ENCODE measurements at places on chromosomes 7 and 10.

DNA sequence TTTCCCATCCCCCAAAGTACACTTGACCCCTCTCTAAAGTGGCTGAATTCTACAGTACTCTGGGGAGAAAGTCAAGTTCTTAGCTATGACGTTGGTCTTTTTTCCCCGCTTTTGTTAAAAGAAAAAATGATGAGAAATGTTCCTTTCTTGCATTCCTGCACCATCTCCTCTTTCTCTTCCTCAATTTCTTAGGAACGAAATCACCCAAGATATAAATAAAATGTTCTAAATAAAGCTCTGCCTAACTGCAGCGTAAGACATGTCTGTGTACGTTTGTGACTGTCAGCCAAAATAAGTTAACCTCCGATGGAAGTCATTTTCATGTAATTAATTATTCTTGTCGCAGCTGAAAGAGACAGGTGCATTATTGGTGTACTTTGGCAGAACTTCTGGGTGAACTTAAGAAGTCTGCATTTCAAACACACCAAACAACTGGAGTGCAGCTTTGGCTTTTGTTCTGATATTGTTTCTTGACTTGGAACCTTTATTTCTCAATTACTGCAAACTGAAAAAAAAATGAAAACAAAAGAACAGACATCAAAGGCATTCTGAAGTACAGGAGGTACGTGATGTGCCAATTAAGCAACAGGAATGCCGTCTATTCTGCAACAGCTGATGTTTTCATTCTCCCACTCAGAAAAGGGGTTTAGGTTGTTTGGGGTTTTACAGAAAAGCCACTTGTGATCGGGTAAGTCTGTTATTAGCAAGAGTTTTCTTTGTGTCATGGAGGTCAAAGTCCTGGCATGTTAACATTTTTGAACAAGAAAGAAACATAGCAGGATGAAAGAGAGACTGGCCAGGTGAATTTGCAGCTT is 82.4 kb upstream of the SDK1 start:
- no peak for DNase-seq

GRCh38 chr10:75018686-75019307 is 92.7 kb upstream of the SAMD8 start:
- no peak for DNase-seq

DNA sequence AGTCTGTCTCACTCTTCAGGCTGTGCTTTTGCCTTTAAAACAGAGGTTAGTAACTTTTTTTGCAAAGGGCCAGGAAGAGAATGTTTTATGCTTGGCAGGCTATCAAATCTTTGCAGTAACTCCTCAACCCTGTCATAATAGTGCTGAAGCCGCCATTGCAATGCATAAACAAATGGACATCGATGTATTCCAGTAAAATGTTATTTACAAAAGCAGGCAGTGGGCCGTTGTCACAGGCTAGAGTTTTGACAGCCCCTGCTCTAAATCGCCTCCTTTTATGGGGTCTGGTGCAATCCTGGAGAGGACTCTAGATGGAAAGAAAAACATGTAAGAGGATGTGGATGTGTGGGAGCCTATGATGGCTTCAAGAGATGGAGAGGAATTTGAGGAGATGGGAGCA is 568.3 kb downstream of the TYW1 start:
- no peak for DNase-seq

GRCh38 chr7:1843271-1843861 is 173.3 kb downstream of the ELFN1 start:
- no peak for DNase-seq

GRCh38 chr7:117564080-117564479 is 84.3 kb downstream of the CFTR start:
- no peak for DNase-seq

DNA sequence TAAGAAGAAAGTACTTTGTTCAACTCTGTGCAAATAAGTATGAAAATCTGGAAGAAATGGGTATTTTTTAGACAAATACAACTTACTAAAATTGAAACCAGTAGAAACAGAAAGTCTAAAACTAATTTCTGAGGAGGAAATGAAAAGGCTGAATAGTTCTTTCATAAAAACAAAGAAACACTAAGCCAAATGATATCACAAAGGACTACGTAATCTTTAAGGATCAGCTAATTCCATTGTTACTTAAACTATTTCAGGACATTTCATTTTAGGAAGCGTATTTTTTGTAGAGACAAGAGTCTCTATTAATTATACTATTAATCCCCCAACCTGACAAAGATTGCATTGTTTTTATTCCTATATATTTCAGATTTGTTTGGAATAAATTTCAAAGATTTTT is 11.2 kb upstream of the CCSER2 start:
- DNase-seq, result no peak

DNA sequence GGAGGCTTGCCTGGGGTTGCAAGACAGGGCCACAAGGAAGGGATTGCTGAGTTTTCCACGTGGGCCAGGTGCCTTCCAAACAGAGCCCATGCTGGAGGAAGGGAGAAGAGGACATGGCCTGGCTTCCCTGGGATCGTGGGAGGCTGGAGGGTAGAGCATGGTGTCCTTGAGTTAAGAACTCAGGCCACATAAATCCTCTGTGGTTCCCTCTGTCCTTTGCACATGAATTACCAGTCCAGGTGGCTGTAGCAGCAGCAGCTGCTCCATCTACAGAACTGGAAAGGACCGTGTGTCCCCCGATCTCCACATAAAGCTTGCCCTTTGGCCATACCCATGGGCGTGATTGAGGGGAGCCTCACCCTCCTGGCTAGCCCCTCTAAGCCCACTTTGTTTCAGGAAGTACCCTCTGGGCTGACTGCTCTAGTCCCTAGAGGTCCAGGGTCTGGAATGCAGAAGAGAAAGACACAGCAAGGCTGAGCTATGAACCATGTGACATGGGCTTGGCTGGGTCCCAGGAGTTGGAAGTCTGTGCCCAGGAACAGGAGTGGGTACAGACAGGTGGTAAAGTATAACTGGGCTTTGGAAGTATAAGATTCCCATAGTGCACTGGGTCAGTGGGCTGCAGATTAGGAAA is 84.9 kb downstream of the C10orf105 start:
- DNase-seq, result peak; percentile 63

DNA sequence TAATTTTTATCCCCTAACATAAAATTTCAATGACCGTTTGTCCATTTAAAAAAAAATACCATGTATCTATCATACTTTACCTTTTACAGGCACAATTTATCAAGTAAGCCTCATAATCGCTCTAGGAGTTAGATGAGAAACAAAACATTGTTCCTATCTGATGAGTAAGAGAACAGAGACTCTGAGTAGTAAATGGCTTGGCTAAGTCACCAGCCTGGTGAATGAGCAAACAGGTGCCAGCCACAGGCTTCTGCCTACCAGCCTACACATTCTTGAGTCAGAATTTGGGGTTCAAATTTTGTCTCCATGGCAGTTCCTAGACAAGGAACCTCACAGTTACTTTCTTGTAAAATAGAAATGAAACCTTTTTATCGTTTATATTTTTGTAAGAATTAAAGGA is 235.4 kb downstream of the HGF start:
- no peak for DNase-seq

DNA sequence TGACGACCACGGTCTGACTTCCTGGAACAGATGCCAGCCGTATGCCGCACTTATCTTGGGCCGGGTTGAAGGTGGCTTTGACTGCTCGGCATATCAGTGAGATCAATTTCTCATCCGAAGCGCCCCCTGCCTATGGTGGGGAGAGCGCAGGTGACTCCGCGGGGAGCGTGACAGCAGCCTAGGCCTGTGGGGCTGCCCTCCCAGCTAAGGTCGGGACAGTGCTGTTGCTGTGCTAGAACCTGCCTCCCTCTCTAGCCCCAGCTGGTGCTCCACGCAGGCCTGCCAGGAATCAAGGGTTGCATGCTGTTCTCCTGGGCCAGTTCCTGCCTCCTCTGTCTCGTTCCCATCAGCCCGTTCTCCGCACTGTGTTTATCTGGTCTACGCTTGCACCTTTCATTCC is 49.8 kb downstream of the PODXL start:
- no peak for DNase-seq

DNA sequence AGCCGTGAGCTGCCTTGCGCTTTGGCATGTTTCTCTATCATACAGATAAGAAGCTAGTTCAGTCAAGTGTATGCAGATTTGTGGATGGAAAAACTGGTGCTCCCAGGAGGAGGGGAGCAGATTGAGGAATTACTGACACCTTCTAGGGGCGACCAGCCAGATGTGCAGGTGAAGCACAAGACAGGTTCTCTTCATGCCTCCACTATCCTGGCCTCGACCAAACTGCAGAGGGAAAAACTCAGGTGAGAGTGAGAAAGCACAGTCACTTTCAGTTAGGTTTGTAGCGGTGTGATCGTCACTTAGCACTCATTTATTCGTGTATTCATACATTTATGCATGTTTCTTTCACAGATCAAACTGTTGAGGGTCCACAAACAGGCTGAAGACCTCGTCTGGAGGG is 600 bp upstream of the DBNL start:
- DNase-seq, result no peak

GRCh38 chr10:7890781-7891180 is 72.5 kb downstream of the TAF3 start:
- no peak for DNase-seq

GRCh38 chr7:91692800-91693199 is 187.7 kb downstream of the MTERF1 start:
- DNase-seq, result peak; percentile 29

DNA sequence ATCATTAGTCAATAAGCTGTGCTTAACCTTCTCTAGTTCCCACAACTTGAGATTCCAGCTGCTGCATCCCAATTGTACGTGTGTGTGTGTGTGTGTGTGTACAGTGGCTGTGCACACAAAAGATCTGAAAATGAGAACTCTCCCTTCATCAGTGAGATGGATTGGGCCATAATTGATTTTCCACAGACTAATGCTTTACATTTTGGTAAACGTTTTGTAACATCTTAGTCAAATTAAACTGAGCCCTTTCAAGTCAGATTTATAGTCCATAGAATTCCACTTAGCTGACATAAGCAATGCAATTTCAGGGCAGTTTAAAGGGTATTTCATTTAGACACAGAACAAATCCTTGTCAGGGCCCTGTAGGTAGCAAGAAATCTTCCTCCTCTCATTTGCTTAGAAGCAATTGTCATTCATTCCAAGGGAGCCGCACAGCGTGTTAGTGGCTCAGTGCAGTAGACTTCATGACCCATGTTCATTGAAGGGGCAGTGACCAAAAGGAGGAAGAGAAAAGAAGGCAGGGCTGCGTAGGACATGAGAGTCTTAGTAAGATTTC is 1123.5 kb upstream of the AUTS2 start:
- no peak for DNase-seq

GRCh38 chr7:2023877-2024566 is 208.7 kb downstream of the MAD1L1 start:
- DNase-seq, result no peak

DNA sequence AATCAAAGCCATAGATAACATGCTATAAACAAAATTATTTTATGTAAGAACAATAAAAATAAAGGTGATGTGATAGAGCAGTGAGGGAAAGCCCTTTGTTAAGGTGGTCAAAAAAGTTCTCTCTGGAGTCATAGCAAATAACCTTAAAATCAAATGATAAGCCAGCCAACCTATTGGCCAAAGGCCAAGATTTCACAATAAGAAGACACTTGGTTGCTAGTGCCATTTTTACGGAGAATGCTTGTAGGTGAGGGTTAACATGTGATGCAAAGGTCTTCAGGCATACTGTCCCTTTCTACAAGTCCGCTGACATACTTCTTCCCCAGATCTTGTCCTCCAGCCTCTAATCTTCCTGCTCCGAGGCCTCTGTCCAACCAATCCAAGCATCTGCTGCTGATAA is 98.2 kb upstream of the ARID5B start:
- no peak for DNase-seq

- no peak for DNase-seq
Measured at GRCh38 chr7:78149787-78150186, 351.2 kb downstream of the PHTF2 start.

DNA sequence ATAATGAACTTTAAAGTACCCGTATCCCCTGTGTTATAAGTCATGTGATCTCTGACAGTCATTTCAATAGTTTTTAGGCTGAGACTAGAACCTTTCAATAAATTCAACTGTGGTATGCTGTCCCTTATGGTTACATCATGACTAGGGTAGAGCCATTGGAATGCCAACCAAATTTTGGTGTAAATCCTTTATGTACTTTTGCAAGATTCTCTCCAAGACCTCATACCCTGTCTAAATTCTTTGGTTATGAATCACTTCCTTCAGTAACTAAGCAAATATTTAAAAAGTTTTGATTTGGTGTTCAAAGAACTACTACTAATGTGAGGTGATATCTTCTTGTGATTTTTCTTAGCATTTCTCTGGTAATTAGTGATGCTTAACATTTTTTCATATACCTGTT is 20.8 kb upstream of the OR6B1 start:
- DNase-seq, result no peak

GRCh38 chr7:1761097-1761496 is 91.0 kb downstream of the ELFN1 start:
- no peak for DNase-seq

DNA sequence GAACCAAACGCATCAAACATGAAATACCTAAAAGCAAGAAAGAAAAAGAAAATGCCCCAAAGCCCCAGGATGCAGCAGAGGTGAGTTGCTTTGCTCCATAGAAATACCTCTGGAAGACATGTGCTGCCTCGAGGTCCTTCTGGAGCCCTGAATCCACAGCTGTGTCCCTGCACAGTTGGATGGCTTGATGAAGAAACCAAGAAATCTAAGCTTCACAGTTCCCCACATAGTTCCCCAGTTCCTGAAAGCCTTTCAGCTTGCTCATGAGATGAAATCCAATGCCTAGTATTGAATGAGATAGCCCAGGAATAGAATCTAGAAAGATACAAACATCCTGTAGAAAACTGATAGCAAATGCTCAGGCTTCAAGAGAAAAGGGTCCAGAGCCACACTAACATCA is 182.8 kb downstream of the RTKN2 start:
- DNase-seq, result no peak

DNA sequence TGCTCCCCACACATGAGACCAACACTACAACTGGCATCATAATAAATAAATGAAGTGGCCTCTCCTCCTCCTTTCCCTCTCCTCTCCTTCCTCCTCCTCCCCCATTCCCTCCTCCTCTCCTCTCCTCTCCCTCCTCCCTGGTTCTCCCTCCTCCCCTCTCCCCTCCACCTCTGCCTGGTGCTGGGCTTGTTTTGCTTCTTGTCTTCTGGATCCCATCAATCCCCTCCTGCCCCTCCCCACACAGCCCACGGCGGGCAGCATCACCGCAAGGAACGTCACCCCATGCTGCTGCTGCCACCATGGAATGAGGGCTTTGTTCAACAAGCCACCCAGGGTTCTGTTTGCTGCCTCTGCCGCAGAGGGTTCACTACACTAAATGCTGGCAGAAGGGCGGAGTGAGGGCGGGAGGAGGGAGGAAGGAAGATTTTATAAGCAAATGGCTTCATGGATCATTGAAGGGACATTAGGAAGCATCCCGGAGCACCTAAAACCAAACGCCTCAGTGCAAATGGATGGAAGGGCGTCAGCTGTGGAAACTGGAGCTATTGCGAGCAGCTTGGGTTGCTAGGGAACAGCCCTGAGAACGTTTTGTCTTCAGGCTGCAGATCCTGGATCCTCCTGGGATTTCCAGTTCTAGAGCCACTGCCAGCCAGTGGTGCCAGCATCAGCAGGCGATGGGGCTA is 379.7 kb upstream of the ZMIZ1 start:
- DNase-seq, result peak; percentile 81

All from Ammon's horn (tissue), 1 donor.